ENCODE measurements at places on chromosomes 3 and 15. TPM values are rescaled to one million over a fixed set of nuclear protein-coding genes. Genes with fewer than 3 reads are reported as not detected.
A peak's percentile ranks its signal among the peaks of the same experiment; 100 is the strongest.

Gene ITPKA
- 0.29 TPM for total RNA-seq

Gene DCLK3
- under 0.01 TPM for total RNA-seq

Gene KBTBD13
- not detected for total RNA-seq

Gene PSTPIP1
- not detected for total RNA-seq

Gene OR5H1
- total RNA-seq, result not detected

Gene SLC6A1
- not detected for total RNA-seq

DNA sequence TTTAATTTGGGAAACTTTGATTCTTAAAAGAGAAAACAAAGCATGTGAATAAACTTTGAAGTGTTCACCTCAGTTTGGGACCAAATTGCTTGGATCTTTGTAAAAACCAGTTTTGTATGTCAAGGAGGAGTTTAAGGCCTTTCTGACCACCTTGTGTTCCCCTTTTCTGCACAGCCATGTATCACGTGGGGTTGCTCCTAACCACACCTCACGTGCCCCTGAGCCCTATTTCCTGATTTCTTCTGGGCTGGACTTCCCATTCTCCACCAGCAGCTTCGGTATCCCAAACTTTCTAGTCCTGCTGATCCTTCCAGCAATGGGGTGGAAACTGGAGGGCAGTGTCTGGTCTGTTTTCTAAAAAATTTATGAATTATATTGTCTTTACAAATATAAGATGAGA lies 76.4 kb upstream of the STT3B start:
- no peak for DNase-seq

DNA sequence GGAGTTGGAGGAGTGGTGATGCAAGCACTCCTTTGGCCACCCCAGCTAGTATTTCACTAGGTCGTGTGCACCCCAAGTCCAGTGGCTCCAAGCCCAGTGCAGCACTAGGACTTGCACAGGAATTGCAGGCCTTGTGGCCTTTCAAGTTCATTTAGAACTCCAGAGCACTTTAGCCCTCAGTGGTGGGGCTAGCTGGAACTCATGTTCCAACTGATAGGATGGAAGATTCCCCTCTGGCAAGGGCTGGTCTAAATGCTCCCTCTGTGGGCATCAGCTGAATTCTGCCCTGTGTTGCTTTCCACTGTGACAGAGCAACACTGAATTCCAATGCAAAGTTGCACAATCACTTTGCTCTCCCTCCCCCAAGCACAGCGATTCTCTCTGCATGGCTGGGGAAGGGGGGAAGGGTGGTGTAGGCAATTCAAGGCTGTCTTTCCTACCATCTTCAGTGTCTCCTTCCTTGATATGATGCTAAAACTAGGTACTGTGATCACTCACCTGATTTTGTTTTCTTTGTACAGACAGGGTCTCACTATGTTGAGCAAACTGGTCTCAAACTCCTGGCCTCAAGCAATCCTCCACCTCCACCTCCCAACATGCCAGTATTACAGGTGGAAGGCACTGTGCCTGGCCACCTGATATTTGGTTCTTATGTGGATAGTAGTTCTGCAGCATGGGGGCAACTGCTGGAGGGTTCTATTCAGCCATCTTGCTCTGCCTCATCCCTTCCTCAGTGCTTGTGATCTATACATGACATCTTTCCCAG lies 10.3 kb downstream of the USF3 start:
- DNase-seq, result no peak

GRCh38 chr3:65603631-65604030 lies 435.1 kb downstream of the MAGI1 start:
- DNase-seq, result no peak

DNA sequence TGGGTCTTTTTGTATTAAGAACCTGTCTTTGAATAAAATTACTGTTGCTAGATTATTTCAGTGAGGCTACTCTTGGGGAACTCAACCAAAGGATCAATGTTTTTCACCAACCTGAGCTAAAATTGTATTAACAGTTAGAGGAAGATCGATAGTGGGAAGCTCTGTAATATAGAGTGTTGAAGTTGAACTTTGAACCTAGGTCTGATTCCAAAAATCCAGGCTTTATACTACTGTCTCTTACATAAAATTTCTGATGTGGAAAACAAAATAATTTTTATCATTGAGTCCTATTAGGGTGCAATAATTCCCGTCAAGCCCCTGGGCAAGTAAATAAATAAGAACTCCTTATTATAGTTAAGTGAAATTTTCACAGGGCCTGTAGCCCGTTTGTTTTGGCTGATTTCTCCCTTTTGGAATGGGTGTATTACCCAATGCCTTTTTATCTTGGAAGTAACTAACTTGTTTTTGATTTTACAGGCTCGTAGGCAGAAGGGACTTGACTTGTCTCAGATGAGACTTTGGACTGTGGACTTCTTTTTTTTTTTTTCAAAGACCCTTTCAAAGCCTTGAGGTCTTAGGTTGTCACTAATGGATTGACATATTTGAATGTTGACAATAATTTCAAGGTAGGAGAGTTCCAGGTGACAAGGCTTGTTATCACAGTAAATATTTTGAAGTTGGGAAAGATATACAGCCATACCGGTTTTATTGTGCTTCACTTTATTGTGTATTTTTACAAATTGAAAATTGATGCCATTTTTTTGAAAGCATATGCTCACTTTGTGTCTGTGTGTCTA lies 276.1 kb downstream of the NFKBIZ start:
- no peak for DNase-seq

- DNase-seq, result no peak
Observed at GRCh38 chr3:106299300-106300098, 430.7 kb upstream of the CBLB start.

DNA sequence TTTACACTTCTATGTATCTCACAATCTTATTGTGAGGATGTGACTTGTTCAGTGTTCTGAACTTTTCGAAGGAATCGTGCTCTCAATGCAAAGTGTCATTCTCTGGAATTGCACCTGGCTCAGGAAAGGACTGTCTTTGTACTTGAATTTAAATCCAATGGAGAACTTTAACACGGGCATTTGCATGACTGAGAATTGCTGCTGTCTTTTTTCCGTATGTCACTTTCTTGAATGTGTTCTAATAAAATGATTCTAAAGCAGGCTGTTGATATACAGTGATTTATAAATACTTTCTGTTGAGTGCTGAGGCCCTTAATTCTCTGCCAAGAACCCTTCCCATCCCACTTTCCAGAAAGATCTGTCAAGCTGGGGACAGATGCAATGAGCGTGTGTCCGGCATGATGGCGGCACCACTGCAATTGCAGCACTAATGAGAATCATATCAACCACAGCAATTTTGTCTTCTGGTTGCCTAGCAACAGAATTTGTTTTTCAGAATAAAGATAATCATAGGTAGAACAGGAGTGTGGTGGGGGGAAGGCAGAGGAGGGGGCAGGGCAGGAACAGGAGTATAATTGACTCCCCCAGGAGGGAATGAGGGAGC lies 210.6 kb upstream of the UMPS start:
- no peak for DNase-seq

DNA sequence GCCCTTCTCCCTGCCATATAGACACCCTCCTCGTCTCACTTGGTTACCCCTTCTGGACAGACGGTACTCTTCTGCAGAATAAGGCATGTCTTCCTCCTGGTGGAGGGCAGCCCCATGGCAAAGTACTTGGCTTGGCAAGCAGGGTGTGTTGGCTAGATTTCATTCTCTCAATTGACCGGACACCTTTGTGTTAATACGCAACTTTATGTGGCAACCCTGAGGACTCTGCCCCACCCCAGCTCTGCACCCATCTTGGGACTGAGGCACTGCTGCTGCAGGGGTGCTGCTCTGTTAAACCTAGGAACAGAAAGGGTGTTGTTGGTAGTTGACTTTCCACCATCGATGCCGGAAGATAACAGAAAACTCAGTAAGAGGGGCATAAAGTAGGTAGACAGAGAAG lies 55.2 kb downstream of the PTPRG start:
- DNase-seq, result no peak

- DNase-seq, result no peak
Observed at GRCh38 chr15:52730594-52730993, 51.4 kb upstream of the ATOSA start.

DNA sequence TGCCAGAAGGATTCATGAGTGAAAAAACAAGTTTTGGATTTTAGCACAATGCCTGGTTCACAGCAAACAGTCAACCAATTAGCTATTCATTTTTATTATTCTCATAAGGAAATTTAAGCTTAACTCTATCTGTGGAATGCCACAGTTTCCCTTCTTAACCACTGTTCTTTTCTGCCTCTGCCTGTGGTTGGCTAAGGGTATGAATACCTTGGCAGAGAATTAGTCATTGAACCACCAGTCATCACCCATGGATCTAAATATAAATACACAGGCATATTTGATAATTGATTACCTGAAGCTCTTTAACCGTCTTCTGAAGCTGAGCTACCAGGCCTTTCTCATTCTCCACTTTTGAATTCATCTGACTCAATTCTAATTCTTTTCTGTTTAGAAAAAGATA lies 79.9 kb downstream of the MYH15 start:
- DNase-seq, result no peak

- no peak for DNase-seq
Observed at GRCh38 chr3:42264399-42265058, 1.5 kb downstream of the CCK start.

DNA sequence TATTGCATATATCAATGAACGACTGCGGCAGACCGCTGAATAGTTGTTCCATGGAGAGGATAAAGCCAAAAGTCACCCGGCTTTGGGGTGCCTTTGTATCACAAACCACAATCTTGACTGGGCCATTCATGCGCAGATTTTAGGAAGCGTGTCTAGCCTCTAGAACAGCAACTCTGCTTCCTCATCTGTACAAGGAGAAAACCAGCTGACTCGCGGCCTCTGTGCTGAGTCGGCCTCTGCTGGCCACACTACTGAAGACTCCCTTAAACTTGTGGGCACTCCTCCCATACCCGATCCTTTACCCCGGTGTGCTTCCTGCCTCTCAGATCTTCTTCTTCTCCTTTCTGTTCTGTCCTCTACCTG lies 872 bp downstream of the DLEC1 start:
- DNase-seq, result peak; percentile 88
